CD4-positive, alpha-beta T cell treated with Interleukin-17A for 4 hours (primary cell): ENCODE measurements at places on chromosomes 11 and 22.

- DNase-seq: no peak
Measured at GRCh38 chr11:17462940-17463339, 13.7 kb downstream of the ABCC8 start.

- no peak for DNase-seq
Measured at GRCh38 chr22:49227670-49228069, 600.0 kb downstream of the BRD1 start.

GRCh38 chr11:65499713-65500386, 1.0 kb downstream of the MALAT1 start:
- no peak for DNase-seq

DNA sequence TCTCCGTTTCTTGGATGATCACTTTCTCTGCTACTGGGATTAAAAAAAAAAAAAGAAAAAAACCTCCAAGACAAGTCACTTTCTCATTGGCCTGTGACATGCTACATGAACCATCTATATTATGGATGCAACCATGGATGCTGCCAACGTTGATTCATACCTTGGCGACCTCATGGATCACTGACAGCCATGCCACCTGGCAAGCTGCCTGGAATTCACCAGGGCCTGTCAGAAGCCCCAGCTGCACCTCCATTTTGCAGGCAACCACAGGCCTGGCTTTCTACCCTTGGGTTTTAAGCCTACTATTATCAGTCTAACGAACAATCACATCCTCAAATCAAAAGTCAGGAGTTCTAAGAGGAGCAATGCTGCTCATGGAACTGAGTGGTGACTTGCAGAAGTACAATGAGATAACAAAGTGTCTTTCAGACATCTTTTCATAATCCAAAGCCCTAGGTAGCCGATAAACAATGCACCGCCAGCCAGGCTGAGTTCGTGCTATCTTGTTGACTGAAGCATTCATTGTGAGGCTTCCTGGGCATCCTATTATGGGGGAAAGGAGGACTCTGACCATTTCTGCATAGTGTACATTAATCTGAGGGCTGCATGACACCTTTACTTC, 48.0 kb upstream of the CADM1 start:
- no peak for DNase-seq

GRCh38 chr22:44668886-44669521, 33.0 kb upstream of the PRR5 start:
- DNase-seq: no peak

DNA sequence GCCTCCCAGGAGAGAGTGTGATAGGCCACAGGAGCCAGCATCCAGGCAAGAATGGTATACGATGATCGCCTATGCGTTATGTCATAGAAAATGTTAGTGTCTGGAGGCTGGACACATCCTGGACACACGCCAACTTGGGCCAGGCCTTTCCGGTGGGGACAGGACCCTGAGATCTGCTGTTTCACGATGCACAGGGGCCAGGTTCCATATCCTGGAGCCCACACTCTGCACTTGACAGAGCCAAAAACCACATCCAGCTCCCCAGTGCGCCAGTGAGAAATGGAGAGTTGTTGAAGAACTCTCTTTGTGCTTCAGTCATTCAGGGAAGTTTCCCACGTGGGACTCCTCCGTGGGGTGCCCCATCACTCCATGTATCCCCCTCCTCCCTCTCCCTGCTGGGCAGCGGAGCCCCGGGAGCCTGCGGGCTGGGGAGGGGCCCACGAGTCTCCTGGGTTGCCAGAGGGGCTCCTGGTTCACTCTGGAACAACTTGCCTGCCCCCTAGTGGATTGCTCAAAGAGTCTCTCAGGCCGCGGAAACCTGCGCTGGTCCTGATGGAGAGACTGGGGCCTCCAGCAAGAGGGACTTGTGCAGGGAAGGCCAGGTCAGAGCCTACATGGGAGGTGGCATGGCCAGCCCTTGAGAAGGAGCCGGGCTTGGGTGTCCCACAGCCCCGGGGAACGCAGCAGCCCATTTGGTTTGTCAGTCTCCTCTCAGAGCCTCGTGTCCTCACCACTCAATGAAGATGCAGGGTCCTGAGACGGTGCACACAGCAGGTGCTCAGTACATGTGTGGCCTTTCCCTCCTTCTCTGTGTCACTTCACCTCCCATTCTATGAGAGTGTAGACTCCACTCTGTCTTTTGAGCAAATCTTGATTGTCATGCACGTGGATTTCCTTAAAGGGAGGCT, 10.2 kb upstream of the LRRC32 start:
- DNase-seq: peak; percentile 65

DNA sequence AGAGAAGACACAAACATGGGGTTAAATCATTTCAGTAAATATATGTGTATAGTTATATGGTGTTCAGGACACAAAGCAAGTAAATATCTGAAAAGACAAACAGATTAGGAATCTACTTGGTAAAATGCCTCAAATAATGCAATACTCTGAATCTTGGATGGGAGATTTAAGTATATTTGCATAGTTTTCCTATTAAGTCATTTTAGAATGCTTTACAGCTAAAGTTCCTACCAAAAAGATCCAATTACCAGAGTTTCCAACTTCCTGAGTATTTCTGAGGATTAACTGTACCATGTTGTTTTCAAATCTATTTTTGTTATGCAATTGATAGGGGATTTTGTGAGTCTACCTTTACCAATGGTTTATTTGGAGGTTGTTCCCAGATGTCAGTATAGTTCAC, 424.4 kb upstream of the CCDC179 start:
- DNase-seq: no peak

GRCh38 chr22:39395936-39396796, 3.4 kb upstream of the TAB1 start:
- DNase-seq: no peak

GRCh38 chr11:89381094-89381493, 110.1 kb downstream of the NOX4 start:
- no peak for DNase-seq

DNA sequence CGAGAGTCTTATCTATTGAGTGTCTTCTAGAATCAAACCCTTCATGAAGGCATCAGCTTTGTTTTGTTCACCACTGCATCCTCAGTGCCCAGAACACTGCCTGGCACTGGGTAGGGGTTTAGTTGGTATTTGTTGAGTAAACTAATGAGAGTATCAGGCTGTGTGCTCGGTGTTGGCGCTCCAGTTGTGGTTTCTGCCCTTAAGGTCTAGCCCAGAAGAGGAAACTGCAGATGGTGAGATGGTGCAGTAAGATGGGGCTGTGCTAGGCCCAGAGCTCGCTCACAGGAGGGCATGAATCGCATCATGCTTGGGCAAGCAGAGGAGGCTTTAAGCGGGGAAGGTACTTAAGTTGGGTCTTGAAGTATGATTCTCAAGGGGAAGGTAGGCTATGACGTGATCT, 97.2 kb downstream of the FBXO7 start:
- DNase-seq: no peak

DNA sequence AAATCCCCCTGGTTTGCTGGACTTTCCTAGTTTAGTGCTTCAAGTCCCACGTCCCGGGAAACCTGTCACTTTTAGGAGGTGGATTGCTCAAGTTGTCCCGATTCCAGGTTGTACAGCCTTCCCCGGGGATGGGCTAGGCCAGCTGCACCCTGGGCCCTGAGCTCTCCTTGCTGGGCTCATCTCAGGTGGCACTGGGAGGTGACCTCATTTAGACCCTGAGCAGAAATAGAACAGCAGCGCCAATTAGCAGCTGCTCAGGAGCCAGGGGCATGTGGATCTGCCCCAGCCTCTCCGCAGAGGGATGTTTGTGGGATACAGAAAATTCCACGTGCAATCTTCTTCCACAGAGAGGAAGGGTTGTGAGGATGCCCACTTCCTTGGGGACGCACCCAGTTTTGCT, 9.6 kb upstream of the CERK start:
- no peak for DNase-seq

DNA sequence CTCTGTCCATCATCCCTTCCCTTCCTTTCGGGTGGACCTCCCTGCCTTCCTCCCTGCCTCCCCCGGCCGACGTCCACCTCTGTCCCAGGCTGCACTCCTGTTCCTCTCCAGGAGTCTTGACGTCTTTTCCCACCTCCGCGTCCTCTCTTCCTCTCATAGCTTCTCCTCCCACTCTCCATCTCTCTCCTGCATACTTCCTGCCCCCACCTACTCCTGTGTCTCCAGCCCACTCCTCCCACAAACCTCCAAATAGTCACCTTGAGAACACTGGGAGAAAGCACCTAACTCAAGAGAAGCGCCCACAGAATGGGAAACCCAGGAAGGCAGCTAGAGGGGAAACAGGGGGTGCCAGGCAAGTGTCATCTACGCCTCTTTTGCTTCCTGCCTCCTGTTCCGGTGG, 60.8 kb downstream of the PDE2A start:
- no peak for DNase-seq

- DNase-seq: no peak
Measured at GRCh38 chr11:13094930-13095687, 86.0 kb downstream of the RASSF10 start.

DNA sequence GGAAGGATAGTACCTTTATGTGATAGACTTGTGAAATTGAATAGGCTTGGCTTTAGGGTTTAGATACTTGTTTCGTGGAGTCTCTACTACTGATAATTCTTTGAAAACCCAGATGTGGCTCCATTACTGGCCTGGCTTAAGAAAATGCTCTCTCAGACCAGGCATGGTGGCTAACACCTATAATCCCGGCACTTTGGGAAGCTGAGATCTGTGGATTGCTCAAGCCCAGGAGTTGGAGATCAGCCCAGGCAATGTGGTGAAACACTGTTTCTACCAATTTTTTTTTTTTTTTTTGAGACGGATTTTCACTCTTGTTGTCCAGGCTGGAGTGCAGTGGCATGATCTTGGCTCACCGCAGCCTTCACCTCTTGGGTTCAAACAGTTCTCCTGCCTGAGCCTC, 40.9 kb downstream of the ATG13 start:
- no peak for DNase-seq

DNA sequence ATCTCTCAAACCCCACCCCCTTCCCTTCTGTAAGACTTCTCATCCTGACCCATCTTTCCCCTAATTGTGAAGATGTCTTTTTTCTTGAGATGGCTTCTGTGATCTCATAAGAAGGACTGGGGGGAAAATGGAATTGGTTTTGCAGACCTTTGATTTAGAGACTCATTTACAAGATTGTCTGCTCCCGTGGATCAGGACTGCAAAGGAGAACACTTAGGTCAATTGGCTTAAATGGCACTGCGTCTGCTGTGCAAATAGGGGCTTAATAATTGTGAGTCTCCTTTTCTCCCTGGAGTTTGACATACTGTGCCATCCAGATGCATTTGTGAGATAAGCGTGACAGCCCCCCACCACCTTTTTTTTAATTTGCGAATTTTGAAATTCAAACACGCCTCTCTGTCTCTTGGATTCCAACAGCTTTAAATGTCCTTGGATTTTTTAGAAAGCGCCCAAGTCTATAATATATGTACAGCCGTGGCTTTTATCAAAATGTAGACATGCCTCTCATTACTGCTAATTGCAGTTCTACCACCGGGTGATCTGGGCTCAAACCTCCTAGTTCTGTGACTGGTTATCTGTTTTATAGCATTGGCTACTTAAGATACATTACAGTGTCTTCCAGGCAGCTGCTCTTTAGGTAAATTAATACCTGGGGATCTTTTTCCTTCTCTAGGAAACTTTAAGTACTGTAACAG, 150.0 kb downstream of the DBX1 start:
- no peak for DNase-seq

DNA sequence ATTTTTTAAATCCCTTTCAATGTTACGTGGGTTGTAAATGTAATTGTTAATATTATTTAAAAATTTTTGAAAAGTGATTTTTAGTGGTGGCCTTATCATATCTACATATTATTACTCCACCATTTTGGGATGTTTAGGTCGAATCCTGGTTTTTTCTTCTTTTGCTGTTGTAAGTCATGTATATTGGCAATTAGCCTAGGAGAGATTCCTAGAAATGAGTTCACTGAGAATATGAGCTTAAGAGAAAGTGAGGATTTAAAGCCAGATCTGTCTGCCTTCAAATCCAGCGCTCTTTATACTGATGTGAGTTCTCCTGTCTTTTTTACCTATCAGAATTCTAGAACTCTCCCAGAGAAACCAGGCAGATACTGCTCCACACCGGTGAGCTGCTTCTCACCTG, 56.1 kb downstream of the PTPRJ start:
- no peak for DNase-seq

DNA sequence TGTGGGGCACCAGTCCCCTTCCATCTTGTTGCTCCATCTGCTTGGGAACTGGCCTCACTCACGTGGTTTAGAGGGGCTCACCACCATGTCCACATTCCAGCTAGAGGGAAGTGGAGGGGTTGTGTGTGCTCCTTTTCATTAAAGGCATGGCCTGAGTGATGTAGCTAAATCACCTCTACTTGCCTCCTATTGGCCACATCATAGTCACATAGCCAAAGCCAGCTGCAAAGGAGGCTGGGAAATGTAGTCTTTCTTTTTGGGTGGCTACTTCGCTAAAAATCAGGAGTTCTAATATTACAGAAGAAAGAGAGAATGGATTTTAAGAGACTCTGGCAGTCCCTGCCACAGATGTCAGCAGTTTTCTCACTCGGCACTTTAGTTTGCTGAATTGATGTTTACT, 63.0 kb upstream of the ALX4 start:
- DNase-seq: no peak

GRCh38 chr22:48807155-48807554, 1020.5 kb downstream of the BRD1 start:
- no peak for DNase-seq

GRCh38 chr11:45022294-45023064, 71.8 kb upstream of the TP53I11 start:
- no peak for DNase-seq

- no peak for DNase-seq
Measured at GRCh38 chr22:20857247-20857643, 1.4 kb downstream of the PI4KA start.

- no peak for DNase-seq
Measured at GRCh38 chr11:69682681-69683326, 7.7 kb upstream of the LTO1 start.

DNA sequence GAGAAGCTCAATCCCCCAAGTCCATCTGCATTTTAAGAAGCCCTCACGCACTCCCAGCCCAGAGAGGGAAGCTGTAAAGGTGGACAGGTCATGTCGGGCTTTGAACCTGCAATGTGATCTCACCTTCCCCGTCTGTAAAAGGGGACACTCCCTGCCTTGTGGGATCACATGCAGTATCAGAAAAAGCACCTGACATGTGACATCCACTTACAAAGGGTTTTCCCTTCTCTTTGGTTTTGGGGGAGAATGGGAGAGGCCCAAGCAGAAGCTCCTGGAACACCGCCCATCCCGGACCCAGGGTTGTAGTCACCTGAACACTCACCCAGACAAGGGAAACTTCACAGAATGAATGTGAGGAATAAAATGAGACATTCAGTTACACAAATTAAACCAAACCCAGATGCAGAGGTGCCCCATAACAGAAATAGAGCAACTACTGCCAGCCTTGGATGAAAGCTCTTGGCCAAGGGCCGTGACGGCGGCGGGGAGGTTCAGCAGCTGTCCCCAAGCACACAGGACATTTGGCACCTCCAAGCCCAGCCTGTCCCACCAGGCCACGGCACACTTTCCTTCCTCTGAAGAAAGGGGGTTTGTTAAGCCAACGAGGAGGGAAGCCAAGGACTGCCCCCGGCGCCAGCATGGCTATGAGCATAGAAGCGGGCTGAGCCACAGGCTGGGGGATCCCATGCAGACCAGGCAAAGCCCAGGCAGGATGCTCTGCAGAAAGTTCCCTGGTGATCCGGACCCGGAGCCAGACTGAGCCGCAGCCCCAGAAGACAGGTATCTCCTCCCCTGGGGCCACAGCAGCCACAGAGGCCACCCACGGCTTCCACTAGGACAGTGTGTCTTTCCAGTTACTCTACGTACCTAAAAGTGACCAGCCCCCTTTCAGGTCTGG, 3.8 kb downstream of the BID start:
- DNase-seq: no peak

GRCh38 chr11:133337951-133338418, 194.3 kb downstream of the OPCML start:
- DNase-seq: no peak

GRCh38 chr22:23835484-23836144, 3.2 kb downstream of the DERL3 start:
- no peak for DNase-seq
